Stimulated activated CD8-positive, alpha-beta memory T cell treated with anti-CD3 and anti-CD28 coated beads, Interleukin-4, amount 100 ng/mL, for 24 hours (primary cell): ENCODE measurements at places on chromosomes 16 and 17.

DNA sequence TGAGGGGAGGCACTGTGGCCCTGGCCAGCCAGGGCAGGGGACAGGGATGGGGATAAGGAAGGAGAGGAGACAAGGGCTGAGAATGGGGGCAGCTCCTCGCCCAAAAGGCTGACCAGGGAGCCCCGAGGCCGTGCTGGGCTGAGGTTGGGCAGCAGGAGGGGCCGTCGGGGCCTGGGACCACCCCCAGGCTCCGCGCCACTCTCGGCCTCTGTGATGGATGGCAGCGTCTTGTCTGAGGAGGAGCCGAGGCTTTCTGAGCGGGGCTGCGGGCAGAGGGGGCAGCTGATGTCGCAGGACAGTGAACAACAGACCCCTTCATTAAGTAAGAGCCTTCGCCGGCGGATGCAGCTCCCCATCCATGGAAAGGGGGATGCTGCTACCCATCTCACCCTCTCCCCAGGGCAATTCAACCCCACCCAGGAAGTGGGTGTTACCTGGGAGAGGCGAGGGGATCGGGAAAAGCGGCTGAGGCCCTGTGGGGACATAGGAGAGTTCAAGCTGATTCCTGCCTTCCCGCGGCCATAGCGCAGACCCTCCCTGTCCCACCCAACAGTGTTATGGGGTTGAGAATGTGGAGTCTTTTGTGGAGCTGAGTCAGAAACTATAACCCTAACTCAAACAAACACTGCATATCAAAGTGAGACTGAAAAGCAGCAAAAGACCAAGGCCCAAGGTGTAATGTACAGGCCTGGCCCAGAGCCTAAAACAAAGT is 9.1 kb upstream of the RAB5C start:
- DNase-seq = no peak

DNA sequence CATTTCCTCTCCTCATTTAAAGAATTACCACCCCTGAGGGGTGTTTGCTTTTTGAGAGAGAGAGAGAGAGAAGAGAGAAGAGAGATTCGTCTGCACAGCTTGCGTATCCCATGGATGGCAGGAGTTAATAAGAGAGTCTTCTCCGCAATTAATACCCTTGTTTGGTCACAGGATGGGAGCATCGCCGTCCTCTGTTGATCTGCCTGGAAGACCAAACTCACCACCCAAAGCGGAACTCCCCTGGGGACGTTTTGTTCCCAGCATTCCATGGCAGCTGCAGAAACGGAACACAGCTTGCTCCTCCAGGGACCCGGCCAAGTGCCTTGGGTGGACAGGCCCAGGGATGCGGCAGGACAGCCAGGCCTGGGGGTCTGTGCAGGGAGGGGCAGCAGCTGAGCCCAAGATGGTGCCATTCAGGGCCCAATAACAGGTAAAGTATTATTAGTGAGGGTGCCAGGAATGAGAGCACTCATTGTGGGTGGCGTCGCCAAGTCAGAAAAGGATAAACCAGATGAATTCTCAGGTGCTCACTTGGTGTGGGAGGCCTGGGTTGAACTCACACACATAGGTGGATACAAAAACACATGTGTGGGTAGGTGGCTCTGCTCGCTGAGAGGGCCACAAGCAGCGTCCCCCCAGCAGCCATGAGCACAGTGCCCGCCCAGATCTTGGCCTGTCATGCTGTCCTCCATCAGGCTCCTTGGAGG is 83.1 kb downstream of the NT5M start:
- DNase-seq = no peak

DNA sequence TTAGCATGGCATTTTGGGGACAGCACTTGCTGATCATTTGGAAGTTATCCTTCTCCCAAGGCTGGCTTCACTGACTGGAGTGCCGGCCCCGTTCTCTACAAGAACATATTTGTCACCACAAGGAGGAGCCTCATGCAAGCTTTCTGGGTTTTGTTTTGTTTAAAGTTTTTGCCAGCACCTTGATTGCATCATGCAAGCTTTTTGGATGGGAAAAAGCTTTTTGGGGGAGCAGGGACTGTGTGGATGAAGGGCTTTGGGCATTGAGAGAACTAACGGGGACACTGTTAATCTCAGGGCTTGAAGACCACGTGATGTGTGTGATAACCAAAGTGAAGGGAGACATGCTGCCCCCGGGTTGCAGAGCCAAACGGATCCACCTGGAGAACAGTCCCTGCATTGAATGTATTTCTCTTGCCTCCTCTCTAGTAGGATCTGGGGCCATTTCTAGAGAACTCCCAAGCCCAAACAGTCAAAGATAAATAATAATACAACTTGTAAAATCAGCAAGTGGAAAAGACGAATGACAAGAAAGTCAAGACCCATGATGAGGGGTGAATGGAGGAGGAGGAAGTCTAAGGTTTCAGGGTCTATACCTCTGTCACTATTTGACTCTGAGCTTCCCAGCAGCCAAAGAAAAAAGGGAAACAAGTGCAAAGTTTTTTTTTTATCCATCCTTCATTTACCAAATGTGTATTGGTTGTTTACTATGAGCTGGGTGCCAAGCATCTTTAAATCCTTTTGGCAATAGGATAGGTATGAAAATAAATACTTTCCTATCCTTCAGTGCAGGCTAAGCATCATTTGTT is 17.2 kb downstream of the TMEM114 start:
- no peak for DNase-seq

DNA sequence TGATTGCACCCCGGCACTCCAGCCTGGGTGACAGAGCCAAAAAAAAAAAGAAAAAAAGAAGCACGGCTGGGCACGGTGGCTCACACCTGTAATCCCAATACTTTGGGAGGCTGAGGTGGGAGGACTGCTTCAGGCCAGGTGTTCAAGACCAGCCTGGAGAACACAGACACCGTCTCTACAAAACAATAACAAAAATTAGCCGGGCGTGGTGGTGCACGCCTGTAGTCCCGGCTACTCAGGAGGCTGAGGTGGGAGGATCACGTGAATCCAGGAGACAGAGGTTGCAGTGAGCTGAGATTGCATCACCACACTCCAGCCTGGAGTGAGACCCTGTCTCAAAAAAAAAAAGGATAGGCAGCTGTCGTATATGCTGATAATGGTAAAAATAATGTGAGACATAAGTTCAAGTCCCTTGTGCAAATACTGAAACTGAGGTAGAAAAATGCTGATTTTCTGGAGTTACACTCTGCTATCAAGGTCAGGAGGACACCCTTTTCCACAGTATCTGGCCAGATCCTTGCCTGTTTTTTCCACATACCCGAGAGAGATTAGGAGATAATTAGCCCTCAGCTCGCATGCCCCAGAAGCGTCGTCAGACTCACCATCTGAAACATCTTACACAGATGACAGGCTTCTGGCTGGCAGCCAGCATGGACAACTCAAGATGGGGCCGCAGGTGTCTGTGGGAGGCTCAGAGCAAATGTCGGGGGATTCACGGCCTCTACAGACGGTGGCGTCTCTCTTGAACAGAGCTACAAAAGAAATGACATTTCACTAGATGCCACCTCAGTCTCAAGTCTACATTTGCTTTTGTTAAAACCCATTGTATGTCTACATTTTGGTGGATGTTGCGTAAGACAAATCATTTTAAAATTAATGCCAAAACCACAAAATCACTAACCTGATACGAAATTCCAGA is 36.8 kb downstream of the WDR45B start:
- no peak for DNase-seq

GRCh38 chr16:74720579-74720978 is 19.9 kb upstream of the MLKL start:
- DNase-seq = no peak

GRCh38 chr17:21318439-21318838 is 33.9 kb downstream of the MAP2K3 start:
- DNase-seq = no peak

DNA sequence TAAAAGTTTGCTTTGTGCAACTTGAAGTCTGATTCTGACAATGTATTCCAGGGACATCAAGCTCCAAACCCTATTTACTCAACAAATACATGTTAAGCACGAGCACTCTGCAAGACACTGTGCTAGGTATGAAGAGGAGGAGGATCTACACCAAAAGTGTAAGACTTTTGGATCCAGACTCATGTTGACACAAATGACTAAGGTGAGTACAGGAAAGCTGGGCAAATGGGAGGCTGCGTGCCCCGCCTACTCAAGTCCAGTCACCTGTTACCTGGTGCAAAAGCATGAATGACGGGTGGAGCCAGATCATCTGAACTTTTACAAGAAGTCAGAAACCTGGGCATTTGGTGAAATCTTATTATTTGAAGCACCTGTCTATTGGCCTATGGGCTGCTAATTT is 120.7 kb downstream of the ABCC12 start:
- no peak for DNase-seq

- no peak for DNase-seq
Observed at GRCh38 chr17:33435721-33436301, 142.7 kb upstream of the ASIC2 start.

- no peak for DNase-seq
Observed at GRCh38 chr16:23410176-23410575, 42.8 kb downstream of the COG7 start.

DNA sequence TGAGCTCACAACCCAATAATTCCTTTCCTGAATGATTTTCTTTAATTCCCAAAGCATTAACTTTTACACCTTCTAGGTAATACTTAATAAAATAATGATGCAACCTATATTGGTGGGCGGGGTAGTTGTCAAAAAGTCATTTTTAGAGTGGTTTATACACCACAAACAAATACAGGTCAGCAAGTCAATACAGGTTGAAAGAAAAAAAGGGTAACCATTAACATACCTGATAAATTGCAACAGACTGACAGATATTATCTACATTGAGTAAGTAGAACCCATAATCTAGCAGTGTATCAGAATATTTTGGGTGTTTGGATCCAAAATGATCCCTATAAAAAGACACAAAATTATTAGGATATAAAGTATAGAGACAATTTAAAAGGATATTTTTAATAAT is 39.3 kb downstream of the CHCT1 start:
- no peak for DNase-seq

DNA sequence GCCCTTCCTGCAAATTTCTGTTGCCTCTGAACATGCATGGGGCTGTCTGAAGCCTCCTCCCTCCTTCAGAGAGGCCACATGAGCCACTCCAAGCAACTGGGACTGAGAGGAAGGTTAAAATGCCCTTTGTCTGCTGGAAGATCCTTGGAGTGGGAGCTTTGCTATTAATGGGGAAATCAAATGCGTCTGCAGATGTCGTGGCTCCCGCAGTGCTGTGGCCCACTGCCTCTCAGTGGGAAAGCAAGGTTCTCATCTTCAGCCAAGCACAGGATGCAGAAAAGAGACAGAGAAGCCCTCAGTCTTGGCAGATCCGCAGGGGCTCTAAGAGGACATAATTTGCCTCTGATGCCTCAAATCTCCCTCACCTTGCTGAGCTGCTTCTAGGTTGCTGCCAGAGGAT is 34.8 kb downstream of the PEMT start:
- DNase-seq = no peak

DNA sequence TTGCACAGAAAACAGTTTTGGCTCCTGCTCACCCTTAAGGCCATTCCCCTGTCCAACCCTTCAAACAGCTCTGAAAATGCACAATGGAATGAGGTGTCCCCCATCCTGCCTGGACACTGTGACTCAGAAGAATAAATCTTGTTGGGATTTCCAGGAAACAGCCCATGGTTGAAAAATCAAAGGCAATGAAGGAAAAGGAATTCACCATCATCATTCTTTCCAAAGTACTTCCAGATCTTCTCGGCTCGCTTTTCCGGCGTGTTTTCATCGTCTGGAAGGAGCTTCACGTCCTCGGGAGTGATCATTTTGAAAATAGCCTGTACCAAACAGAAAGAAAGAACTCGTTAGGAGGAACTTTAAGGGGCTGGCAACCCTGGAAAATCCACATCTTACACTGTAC is 4.3 kb downstream of the RCVRN start:
- DNase-seq = no peak

GRCh38 chr17:9467518-9467917 is 108.1 kb downstream of the STX8 start:
- no peak for DNase-seq

DNA sequence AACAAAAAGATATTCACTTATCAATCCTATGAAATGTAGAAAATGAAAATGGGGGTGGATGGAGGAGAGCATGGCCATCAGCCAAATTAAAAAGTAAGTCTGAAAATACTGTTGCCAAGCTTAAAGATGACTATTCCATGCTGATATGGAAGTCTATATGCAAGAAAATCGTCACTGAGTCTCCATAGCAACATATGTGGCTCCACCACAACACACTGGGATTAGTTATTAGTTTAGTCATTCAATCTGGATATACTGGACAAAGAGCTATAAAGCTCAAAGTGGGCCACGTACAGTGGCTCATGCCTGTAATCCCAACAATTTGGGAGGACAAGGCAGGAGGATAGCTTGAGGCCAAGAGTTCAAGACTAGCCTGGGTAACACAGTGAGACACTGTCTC is 24.7 kb upstream of the PSMD7 start:
- no peak for DNase-seq

DNA sequence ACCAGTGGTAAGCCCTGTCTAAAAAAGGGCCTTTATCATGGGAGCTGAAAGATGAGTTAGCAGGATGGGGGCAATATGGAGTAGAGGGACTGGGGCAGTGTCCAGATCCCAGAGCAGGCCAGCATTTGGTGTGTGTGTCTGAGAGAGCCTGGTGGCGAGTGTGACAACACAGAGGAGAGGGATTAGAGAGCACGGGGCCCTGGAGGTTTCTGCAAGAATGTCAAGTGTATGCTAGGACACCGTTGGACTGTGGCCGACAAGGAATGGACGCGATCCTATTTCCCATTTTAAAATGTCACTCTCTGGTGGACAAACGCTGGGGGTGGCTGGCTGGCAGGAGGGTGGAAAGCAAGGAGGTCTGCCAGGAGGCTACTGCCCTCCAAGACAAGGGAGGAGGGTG is 12.4 kb downstream of the TAC4 start:
- no peak for DNase-seq

DNA sequence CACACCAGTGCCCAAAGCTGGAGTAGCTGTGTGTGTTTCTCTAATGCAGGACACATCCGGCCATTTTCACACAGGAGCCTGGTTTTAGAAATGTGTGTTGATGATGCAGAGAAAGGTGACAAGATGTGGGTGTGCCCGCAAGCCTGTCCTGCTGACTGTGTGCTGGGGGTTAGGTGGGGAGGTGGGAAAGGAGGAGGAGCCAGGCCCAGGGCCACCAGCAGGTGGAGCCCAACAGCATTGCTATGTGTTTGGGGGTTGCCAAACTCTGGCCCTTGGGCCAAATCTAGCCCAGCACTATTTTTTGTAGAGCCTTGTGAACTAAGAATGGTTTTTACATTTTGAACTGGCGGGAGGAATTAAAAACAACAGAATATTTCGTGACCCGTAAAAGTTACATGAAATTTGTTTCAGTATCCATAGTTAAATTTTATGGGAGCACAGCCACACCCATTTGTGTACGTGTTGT is 61.7 kb upstream of the LGALS9 start:
- peak; percentile 60 for DNase-seq

- no peak for DNase-seq
Observed at GRCh38 chr17:28959471-28959871, 8.2 kb upstream of the PHF12 start.
